Activated CD4-positive, alpha-beta memory T cell treated with anti-CD3 and anti-CD28 coated beads for 36 hours (primary cell): ENCODE measurements at places on chromosomes 6 and 20. TPM values are rescaled to one million over a fixed set of nuclear protein-coding genes. Genes with fewer than 3 reads are reported as not detected.

Gene KCNK15
- total RNA-seq: 0.71 TPM

Gene RCAN2
- 4.3 TPM for total RNA-seq

DNA sequence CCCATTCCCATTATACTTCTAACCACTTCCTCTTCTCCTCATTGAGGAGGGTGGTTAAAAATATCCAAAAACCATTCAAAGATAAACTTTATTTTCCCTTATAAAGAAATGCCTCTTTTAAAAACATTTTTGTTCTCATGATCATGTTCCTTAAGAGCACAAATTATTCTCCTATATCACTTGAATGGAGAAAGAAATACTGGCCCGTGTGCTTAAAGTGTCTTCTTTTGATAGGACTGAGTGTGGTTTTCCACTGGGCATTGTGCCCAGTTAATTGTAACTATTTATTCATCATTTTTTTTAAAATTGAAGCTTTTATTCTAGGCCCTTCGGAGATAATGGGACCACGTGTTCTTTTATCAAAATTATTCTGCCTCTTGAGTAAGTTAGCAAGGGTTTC lies 871.5 kb downstream of the QKI start:
- H3K27ac ChIP-seq: no peak overlapping the region
- DNase-seq: no peak
- no peaks in the 10 kb centered on the region for H3K27me3 ChIP-seq
- no peak overlapping the region for H3K4me3 ChIP-seq

DNA sequence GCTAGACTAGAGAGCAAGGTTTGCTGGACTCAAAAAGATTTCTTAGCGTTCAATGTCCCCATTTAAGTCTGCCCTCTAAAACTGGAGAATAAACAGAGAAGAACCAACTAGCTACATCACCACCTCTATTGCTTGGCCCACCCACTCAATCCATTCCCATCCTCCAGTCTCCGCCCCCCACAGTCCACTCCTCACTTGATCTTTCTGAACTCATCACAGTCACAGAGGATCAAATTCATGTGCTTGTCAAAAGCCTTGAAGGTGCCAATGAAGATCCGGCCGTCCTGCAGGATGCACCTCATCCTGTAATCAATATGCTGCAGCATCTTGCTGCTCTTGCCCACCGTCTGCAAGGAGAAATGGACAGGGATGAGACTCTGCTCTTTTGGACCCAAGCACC lies 3.2 kb downstream of the SNRPB start:
- peak overlapping the region; percentile 100 for H3K4me3 ChIP-seq
- H3K4me1 ChIP-seq: peaks cover 45% of the 10 kb centered on the region
- H3K36me3 ChIP-seq: peaks cover 79% of the 10 kb centered on the region
- no peak for DNase-seq
- H3K27me3 ChIP-seq: no peaks in the 10 kb centered on the region
- H3K27ac ChIP-seq: peak overlapping the region; percentile 100

Gene OPN5
- not detected for total RNA-seq

- H3K36me3 ChIP-seq: peaks cover 3% of the 10 kb centered on the region
- no peak overlapping the region for H3K4me3 ChIP-seq
- H3K27me3 ChIP-seq: no peaks in the 10 kb centered on the region
Measured at GRCh38 chr6:167906899-167907298, 80.2 kb downstream of the AFDN start.

DNA sequence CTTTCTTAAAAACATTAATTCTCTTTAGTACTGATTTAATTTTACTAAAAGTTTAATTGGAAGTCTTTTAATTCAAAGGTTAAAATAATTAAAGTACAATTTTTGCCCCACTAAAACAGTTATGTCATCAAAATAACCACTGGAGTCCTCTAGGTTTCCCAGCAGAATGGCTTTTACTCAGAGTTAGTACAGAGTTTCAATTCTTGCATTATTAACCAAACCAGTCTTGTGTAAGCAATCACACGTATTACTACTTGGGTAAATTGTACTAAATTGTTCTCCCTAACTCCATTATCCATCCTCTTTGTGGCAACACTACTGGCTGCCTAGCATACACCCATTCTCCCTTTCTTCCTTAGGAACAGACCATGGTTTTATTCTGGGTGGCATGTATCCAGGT lies 36.9 kb downstream of the CDK19 start:
- DNase-seq: no peak
- H3K27ac ChIP-seq: no peak overlapping the region
- H3K36me3 ChIP-seq: no peaks in the 10 kb centered on the region
- no peaks in the 10 kb centered on the region for H3K27me3 ChIP-seq

Gene AIF1
- 26.1 TPM for total RNA-seq

Gene HTR1E
- not detected for total RNA-seq

DNA sequence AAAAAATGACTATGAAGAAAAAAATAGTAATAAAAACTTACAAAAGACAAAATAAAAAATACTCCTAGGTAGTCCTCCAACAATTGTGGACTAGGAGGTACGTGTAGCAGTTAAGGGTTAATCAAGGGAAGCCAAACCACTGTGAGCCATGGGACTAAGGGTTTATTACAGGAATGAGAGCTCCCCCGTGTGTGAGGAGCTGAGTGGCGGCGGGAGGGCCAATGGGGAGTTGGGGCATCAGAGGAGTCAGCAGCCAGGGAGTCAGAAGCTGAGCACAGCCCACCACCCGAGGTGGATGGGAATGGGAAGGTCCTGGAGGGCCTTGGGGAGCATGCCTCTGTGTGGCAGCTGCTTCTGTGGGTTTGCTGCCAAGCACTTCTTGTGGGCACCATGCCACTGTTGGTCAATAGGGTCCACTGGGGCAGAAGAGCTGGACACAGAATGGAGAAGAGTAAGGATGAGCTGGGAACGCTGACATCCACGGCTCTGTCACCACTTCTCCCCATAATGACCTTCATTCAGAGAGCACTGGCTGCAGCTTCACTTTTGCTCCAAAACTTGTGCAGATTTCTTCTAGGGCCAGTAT lies 373.3 kb downstream of the CDKAL1 start:
- no peak for DNase-seq
- H3K4me1 ChIP-seq: no peaks in the 10 kb centered on the region
- H3K36me3 ChIP-seq: peaks cover 41% of the 10 kb centered on the region
- no peak overlapping the region for H3K4me3 ChIP-seq
- no peaks in the 10 kb centered on the region for H3K27me3 ChIP-seq
- H3K27ac ChIP-seq: no peak overlapping the region

DNA sequence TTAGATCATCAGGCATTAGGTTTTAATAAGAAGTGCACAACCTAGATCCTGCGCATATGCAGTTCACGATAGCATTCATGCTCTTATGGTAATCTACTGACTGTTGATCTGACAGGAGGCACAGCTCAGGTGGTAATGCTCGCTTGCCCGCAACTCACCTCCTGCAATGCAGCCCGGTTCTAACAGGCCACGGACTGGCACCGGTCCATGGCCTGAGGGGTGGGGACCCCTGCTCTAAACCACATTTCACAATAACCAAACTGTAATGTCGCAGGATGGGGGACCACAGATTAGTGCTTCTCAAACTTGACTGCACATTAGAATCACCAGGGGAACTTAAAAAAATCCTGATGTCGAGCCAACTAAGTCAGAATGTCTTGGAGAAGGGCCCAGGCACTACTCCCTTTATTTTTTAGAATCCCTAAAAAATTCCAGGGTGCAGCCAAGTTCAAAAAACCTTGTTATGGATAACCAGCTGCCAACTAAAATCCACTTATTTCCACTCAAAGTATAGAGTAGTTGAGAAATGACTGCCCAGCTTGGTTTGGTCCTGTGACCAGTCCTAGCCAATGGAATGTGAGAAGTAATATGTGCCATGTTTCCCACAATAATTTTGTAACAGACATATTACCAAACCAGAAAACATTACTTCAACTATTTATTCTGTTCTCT lies 3.1 kb downstream of the SHPRH start:
- no peaks in the 10 kb centered on the region for H3K27me3 ChIP-seq
- H3K4me3 ChIP-seq: no peak overlapping the region
- H3K4me1 ChIP-seq: peaks cover 57% of the 10 kb centered on the region

DNA sequence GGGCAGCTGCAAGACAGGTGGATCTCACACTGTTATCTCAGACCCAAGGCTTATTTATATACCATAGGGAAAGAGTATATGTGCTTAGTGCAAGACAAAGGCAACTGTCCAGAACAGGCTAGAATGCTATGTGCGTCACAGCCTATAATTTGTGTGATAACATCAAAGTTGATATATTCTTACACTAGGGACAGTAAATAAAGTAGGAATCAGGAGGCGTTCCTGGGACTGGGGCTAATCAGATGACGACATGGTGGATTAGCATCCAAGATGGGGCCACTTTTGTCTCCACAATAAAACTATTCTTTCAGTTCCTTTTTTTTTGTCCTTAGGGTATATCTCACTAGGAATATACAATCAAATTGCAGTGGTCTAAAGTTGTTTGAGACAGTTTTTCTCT lies 54.9 kb upstream of the IER3 start:
- H3K4me3 ChIP-seq: no peak overlapping the region
- H3K4me1 ChIP-seq: peaks cover 25% of the 10 kb centered on the region
- no peaks in the 10 kb centered on the region for H3K36me3 ChIP-seq
- H3K27ac ChIP-seq: no peak overlapping the region
- no peaks in the 10 kb centered on the region for H3K27me3 ChIP-seq
